ENCODE measurements at places on chromosomes 13 and 19. TPM values are rescaled to one million over a fixed set of nuclear protein-coding genes. Genes with fewer than 3 reads are reported as not detected.

NOTCH3 gene
- total RNA-seq = 33.9 TPM

SMIM44 gene
- total RNA-seq = not detected

GRK1 gene
- not detected for total RNA-seq

FLT3 gene
- 4.2 TPM for total RNA-seq

TBXA2R gene
- total RNA-seq = 3.0 TPM

ZNF730 gene
- total RNA-seq = not detected

PGLYRP2 gene
- not detected for total RNA-seq

TSHZ3 gene
- total RNA-seq = 3.0 TPM

ZNF429 gene
- 55.7 TPM for total RNA-seq

RBM42 gene
- total RNA-seq = 65.3 TPM
